ENCODE measurements at places on chromosomes 7 and 10. TPM values are rescaled to one million over a fixed set of nuclear protein-coding genes. Genes with fewer than 3 reads are reported as not detected.

Gene UNC5B
- total RNA-seq, result 13.0 TPM

Gene HYCC1
- 61.1 TPM for total RNA-seq

Gene SMNDC1
- 31.9 TPM for total RNA-seq

Gene ASB4
- not detected for total RNA-seq

Gene PALD1
- 10.7 TPM for total RNA-seq

Gene FAM237B
- not detected for total RNA-seq

Gene C10orf105
- 0.36 TPM for total RNA-seq

Gene NME8
- 1.2 TPM for total RNA-seq

Gene RBP3
- not detected for total RNA-seq

Gene SEC31B
- total RNA-seq, result 8.7 TPM

Gene LRRD1
- 0.51 TPM for total RNA-seq

Gene POM121
- total RNA-seq, result 31.9 TPM

Gene MKRN1
- 69.2 TPM for total RNA-seq

Gene GHRHR
- 1.4 TPM for total RNA-seq

Gene CTAGE4
- total RNA-seq, result not detected

Gene PTPRN2
- total RNA-seq, result 3.3 TPM

Gene AP4M1
- total RNA-seq, result 14.9 TPM

Gene ZNRF2
- total RNA-seq, result 15.3 TPM

Gene AGAP4
- total RNA-seq, result 26.0 TPM

Gene TDRD1
- 0.19 TPM for total RNA-seq

Gene CYP3A4
- total RNA-seq, result not detected

Gene SPDYE16
- total RNA-seq, result 0.16 TPM

Gene VIM
- total RNA-seq, result 3,936 TPM

Gene CCAR1
- 49.4 TPM for total RNA-seq

Gene CCDC3
- total RNA-seq, result 166 TPM

Gene KCP
- total RNA-seq, result 2.1 TPM

Gene C10orf143
- total RNA-seq, result 1.9 TPM

Gene KCND2
- 1.9 TPM for total RNA-seq

Gene TMEM236
- 1.7 TPM for total RNA-seq

Gene ANKRD2
- total RNA-seq, result 0.39 TPM

Gene NAT16
- total RNA-seq, result not detected

Gene SNCG
- 123 TPM for total RNA-seq

Gene ITGA8
- 885 TPM for total RNA-seq

Gene PLEKHS1
- total RNA-seq, result 0.29 TPM

Gene ABCA13
- 0.06 TPM for total RNA-seq

Gene KNDC1
- 0.13 TPM for total RNA-seq

Gene FGFBP3
- 1.2 TPM for total RNA-seq

Gene ARHGEF5
- total RNA-seq, result 14.5 TPM

Gene NUTM2E
- not detected for total RNA-seq

Gene RBP4
- total RNA-seq, result 9.4 TPM

Gene LIPM
- total RNA-seq, result not detected
